GM12891 (cell line): ENCODE measurements at places on chromosomes 12 and 14.

- DNase-seq: no peak
Observed at GRCh38 chr12:75564398-75564797, 53.0 kb upstream of the KRR1 start.

- DNase-seq: no peak
Observed at GRCh38 chr12:115936997-115937916, 340.2 kb downstream of the MED13L start.

DNA sequence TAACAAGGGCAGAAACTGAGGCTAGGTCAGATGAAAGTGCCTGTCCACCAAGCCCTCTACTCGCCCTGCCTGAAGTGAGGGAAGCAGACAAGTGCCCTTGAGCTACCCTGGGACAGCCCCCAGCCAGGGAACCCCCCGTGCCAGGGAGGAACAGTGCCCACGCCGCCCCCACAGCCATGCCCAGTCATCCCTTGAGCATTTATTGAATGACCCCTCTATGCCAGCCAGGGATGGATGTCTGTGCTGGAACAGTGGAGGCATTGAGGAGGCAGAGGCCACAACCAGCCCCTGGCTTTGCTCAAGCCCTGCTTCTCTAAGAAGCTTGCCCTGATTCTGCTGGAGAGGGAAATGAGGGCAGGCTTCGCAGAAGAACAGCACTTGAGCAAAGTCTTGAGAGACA lies 3.7 kb upstream of the AQP6 start:
- no peak for DNase-seq

DNA sequence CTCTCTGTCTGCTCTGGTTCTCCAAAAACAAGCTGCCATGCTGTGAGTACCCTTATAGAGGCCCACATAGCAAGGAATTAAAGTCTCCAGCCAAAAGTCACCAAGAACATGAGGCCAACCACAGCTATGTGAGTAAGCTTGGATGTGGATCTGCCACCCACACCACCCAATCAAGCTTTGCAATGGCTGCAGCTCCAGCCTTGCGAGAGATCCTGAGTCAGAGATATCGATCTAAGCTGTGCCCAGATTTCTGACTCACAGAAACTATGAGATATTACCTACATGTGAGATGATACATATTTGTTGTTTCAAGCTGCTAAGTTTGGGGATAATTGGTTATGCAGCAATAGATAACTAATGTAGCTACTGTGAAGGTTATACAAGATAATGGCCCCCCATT lies 15.5 kb upstream of the TMEM233 start:
- DNase-seq: no peak

DNA sequence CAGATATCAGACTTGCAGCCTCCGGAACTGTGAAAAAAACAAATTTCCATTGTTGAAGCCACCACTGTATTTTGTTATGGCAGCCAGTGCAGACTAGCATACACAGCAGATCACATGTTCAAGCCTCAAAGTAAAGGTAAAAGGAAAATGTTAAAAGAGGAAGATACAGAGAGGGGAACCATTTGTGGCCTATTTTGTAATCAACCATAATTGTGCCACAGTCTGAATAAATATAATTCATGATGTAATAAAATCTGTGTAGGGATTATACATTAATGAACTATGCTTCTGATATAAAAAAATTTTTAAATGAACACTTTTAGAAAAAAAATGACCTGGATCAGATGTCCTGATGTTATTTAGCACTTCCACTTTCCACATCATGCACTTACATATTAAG lies 79.6 kb downstream of the SLC16A7 start:
- no peak for DNase-seq

DNA sequence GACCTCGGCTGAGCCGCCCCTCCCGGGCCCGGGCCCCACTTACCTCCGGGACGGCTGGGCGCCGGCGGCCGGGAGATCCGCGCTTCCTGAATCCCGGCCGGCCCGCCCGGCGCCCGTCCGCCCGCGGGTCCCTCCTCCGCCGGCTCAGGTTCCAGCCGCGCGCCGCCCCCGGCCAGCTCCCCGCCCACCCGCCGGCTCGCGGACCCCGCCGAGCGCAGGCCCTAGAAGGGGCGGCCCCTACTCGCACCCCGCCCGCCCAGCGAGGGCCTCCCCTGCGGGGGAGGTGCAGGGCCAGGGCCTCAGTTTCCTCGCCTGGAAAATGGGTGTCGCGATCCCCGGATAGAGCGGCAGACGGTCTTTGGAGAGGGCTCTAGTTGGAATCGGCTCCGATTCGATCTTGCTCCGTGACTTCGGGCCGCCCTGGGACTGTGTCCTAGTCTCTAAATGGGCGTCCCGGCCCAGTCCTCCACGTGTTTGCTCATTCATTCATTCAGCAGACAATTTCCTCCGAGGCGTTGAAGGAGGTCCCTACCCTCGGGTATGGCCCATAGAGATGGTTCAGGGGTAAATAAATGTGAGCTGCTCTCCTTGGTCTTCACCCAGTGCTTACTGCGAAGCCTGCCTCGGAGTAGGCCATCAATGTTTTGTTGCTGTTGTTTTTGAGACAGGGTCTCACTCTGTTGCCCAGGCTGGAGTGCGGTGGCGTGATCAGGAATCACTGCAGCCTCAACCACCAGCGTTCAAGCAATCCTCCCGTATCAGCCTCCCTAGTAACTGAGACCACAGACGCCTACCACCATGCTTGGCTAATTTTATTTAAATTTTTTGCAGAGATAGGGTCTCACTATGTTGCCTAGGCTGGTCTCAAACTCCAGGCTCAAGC lies at the start of gene TRPV4:
TSS of gene TRPV4 (minus strand) at position 92 of the 883 bp plus-strand sequence. CDS start 18,602 bp downstream, outside the sequence.
- no peak for DNase-seq
